ENCODE measurements at places on chromosomes 6 and 20.

- DNase-seq: peak; percentile 23
Observed at GRCh38 chr6:132995432-132995831, 181.1 kb downstream of the RPS12 start.

DNA sequence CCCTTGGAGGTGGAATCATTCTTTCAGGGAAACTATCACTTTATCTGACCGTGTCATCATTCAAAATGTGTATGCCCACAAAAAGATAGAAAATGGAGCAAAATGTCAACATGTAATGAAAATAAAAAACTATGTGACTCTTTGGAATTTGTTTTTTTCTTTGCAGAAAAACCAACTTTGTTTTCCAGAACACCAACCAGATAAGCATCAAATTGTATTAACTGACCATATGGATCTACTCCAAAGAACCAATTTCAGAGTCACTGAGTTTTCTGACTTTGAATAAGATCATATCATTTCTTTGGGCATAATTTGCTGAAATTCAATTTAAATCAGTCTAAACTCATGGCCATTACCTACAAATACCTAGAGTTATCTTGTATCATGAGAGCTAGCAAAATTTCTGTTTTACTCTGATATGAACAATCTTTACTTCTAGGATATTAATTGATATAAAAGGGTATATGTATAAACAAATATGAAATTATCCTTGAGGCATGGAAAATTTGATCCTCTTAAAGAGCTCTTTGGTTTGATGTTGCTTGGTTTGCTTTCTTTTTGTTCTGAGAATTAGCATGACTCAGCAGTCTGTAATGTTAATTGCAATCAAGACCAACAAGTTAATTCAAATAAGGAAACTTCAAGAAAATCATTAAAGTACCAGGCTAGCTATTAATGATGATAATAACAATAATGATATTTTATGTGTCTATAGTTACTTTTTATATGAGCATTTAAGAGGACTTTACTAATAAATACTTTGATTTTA is 444.4 kb upstream of the MARCKS start:
- DNase-seq: no peak

DNA sequence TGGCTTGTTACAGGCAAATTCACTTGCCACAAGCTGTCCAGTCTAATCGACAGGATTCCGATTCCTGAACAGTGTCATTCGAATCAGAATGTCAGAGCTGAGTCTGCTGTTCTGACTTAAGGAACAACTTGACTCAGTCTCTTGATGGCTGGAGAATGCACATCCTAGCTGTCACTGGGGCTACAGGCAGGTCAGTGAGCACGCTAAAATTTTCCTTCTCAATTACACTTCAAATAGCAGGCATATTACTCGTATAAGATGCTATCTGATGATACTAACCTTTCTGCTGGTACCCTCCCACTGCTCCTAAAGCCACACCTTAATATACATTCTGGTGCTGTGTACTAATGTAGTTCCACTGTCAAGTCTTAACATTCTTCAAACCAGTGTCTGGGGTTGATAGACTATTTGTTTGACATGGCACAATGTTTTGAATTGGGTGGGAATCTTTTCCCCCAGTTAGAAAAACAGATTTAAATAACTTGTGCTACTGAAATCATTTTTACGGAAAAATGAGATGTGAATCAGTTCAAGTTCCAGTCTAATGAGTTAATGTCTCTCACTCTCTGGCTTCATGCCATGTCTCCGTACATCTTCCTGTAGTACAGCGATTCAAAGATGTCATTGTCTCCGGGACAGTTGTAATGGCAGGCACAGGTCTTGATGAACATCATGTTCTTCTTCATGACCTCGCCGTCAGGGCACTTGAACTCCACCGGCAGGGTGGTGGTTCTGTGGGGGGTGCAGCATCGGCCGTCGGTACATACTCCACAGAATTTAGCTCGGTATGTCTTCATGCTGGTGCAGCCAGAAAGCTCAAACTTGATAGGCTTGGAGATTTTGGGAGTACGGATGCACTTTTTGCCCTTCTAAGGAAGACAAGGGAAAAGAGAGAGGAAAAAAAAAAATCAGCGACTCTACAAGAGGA is 2.2 kb downstream of the CCN2 start:
- no peak for DNase-seq

DNA sequence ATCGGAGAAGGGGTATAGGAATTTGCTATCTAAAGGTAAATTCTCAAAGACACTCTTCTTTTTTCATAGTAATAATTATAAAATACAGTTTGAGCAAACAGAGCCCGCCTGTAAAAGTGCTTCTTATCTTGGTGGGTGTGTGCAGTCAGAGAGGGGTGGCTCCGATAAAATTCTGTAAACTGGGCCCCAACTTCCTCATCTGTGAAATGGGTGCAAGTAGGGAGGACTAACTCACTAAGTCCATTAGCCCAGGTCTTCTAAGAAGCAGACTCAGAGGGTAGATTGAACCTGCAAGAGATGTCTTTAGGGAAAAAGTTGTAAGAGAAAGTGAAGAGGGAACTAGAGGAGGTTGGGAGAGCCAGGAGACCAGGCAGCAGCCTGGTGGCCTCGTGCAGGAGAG is 245.8 kb upstream of the RREB1 start:
- no peak for DNase-seq

Data from globus pallidus (tissue), 1 donor.